ENCODE measurements at places on chromosomes 7 and 10.

- no peak for DNase-seq
Measured at GRCh38 chr7:21412410-21412851, 15.5 kb upstream of the SP4 start.

GRCh38 chr10:62302760-62303159 lies 34.1 kb upstream of the RTKN2 start:
- no peak for DNase-seq

GRCh38 chr10:22986771-22987542 lies 59.1 kb downstream of the ARMC3 start:
- DNase-seq, result peak; percentile 34

- DNase-seq, result no peak
Measured at GRCh38 chr7:73870041-73870492, 9.1 kb downstream of the TMEM270 start.

DNA sequence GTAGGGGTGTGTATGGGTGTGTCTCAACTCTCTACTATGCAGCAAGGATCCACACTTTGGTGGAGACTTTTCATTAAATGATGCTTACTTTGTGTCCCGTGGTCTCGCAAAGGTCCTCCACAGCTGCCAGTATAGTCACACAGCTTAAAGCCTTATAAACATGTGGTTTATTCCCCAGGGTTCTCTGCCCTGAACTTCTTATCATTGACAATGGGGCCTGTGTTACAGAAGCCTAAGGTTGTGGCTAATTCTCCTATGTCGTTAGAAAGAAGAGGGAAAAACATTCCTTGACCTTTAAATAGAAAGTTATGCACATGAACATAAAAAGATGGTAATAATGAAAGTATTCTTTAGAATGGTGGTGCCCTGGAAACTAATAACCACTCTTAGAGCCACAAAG lies 201.4 kb downstream of the INHBA start:
- no peak for DNase-seq

DNA sequence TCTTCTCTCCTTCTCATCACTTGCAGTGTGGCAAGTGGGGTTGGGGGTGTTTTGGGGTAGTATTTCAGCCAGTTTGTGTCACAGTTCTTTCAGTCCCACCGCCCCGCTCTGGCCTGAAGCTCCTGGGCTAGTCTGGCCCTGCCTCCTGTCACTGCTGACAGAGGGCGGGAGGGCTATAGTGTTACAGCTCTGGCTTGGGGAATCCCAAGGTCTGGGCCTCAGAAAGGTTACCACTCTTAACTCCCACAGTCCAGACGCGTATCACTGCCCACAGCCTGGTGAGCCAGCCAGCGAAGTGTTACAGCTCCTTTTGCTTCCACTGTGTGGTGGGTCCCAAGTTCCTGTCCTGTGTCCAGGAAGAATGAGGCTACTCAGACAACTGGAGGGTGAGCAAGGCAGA lies 56.0 kb downstream of the ZNF777 start:
- DNase-seq, result no peak

DNA sequence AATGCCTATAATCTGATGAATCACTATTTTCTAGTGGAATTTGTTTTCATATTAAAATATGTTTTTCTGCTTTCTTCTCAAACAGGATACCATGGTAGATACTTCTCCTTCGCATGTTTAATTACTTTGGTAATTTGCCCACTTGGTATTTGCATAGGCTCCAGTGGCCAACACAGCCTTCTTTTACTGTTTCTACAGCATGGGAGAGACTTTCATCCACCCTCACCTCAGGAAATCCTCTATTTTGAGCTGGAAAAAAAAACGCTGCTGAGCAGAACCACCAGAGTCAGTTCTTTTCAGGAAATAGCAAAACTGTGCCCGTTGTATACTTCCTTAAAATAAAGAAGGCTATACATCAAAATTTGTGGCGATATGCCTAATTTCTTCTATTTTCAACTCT lies 213.3 kb downstream of the MDFIC start:
- no peak for DNase-seq

- peak; percentile 54 for DNase-seq
Measured at GRCh38 chr10:86402283-86402941, 35.8 kb upstream of the GRID1 start.

DNA sequence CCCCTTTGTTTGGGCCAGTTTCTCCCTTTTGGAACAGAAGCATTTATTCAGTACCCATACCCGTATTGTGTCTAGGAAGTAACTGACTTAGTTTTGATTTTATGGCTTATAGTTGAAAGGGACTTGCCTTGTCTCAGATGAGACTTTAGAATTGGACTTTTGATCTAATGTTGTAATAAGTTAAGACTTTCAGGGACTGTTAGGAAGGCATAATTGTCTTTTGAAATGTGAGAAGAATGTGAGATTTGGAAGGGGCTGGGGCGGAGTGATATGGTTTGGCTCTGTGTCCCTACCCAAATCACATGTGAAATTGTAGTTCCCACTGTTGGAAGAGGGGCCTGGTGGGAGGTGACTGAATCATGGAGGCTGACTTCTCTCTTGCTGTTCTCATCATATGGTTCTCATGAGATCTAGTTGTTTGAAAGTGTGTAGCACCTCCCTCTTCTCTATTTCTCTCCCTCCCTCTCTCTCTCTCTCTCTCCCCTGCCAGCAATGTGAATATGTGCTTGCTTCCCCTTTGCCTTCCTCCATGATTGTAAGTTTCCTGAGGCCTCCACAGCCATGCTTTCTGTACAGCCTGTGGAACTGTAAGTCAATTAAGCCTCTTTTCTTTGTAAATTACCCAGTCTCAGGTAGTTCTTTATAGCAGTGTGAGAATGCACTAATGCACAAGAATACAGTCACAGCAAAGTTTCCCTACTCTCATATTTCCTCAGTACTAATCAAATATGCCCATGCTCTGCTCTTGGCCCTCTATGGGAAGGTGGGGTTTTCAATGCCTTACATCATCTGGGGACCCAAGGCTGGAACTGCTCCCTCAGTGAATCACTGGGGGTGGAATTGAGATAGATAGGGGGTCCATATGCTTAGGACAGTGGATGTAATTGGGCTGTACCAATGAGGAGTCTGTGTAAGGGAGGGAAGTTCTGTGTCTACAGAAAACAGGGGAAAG lies 17.2 kb upstream of the AKR1C1 start:
- no peak for DNase-seq

DNA sequence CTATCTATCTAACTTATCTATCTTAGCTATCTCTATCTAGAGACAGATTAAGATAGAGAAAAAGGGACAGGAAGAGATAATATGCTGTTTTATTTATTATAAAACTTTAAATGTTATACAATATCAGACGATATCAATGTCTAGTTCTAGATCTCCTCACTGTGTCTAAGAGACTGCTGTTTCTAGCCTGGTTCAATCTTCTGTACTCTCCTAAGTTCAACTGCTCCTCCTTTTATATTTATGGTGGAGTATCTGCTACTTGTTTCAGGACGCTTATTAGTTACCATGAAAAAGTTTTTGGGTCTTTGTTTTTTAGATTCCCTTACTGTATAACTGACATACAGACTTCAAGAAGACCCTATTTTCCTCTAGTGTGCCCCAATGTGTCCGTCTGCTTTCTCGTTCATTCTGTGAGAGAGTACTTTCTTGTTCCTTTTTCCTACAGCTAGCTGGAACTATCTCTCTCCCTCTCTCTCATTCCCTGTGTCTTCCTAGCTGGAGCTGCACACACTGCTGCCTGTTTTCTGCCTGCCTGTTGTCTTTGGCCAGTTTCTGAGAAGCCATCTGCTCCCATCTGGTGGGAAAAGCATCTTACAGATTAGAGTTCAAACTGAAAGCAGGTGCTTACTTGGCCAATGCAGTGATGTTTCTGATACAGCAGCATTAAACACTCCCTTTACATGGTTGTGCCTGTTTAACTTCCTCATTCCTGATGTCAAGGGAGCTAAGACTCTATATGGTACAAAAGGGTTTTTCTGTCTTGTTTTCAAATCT lies 49.4 kb upstream of the ARL4A start:
- DNase-seq, result no peak
